Activated CD4-positive, alpha-beta T cell treated with anti-CD3 and anti-CD28 coated beads, Interleukin-2, amount 50 U/mL, for 1 hour (primary cell): ENCODE measurements at places on chromosomes 1 and 21.

DNA sequence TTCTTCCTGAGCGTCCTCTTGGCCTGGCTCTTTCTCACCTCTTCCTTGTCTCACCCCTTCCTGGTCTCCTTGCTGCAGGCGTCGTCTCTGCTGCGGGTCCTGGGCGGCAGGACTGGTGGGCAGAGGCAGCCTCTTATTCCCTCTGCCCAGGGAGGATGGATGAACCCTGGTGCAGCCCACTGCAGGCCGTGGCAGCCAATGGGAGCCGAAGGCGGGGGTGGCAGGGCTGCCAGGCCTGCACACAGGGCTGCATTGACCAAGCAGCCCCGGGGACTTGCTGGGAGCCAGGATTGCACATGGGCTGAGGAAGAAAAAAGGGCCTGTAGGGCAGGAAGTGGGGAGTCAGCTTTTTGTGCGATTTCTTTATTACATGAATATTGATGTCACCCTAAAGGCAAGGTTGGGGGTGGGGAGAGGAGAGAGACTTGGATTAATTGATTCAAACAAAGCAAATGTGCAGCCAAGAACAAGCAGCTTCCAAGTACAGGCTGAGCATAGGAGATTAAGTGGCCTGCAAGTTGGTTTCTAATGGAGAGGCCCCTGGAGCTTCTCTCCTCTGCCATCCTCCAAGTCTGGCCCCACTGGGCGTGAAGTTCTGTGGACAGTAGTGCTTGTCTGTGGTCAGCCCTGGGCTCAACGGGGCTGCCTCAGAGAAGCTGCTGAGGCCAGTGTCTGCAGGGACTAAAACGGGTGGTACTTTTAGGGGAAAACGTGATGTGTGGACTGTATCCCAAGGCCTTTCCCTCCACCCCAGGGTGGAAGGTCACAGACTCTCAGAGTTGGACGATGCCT, at the start of gene S100B:
Gene S100B (minus strand): TSS at position 108 of the 792 bp plus-strand sequence. CDS start 2,667 bp downstream, outside the sequence.
- no peak for DNase-seq

DNA sequence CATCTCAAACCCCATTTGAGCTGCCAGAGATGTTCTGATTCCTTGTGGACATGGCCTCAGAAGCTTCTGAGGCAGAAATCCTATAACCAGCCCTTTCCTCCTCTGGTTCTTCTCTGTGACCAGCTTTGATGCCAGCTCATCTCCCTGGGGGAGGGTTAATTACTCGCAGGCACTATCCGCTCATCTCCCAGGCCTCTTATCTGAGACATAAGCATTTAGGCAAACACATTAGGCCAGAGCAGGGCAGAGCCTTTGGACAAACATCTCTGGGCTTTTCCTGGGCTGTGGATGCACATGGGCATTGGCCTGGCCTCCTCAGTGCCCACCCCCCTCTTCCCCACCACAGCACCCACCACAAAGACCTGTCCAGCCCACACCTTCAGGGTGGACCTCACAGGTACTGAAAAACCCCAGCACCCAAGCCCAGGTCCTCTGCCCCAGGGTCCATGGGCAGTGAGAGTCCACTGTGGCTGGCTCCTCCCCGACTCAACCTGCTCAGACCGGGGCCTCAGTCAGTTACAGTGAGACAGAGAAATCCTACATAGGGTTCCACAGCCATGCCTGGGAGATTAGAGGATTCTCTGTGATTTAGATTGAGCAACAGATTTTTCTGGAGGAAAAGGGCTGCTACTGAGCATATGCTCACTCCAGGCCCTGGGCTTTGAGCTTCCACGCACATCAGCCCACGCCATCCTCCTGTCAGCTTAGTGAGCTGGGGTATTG, 26.9 kb downstream of the IGSF21 start:
- DNase-seq, result no peak

DNA sequence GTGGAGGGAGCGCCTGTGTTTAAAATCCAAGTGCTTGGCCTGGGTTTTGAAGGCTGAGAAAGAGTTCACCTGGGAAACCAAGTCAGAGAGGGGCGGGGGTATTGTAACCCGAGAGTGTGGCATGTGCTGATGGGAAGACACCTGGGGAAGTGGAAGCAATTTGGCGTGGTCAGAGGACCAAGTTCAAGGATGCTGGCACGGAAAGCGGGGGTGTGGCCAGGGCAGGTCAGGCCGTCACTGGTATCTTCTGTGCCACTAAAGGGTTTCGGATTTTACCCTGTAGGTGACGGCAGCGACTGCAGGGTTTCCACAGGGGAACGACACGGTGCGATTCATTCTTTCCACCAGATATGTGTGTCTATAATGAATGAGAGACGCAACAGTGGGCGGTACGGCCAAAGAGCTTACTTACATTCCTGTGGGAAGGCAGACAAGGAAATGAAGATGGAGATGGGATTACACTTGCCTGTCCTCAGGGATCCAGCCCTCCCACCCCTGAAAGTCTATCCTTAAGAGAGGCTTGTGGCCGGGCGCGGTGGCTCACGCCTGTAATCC, 31.3 kb downstream of the CA6 start:
- DNase-seq, result no peak

- no peak for DNase-seq
Observed at GRCh38 chr1:115041654-115042053, 12.0 kb downstream of the TSHB start.

DNA sequence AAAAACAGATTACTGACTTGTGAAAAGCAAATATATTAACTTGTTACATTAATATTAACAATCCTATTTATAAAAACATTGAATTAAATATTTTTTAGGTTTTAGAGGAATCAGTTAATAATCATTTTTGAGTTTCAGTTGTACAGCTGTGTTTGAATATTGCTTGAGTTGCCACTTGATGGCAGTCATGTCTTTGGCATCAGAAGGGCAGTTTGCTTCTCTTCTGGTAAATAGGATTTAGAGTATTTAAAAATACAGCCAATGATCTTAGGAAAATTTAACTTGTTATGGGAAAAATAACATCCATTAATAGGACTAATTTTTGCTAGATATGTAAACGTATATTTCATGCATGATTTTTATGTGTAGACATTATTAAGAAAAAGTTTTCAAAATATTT, 234.1 kb downstream of the NCAM2 start:
- DNase-seq, result no peak

GRCh38 chr21:31172328-31172727, 134.1 kb upstream of the KRTAP19-8 start:
- no peak for DNase-seq

DNA sequence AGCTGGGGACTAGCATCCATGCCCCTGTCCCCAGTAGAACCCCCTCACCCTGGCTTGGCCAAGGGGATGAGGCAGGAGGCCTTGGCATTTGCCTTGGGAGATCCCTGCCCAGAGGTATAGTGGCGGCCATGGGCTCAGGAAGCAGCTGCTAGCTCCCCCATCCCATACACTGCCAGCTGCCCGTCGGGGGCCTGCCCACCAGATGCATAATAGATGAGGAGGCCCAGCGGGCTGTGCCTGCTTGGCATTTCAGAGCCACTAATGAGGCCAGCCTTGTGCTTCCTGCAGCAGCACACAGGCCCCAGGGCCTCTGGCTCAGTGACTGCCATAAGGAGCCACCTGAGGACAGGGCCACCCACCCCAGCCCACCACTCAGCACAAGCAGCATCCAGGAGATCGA, 23.6 kb downstream of the RAP1GAP start:
- DNase-seq, result no peak
